ENCODE measurements at places on chromosomes 16 and 17.

DNA sequence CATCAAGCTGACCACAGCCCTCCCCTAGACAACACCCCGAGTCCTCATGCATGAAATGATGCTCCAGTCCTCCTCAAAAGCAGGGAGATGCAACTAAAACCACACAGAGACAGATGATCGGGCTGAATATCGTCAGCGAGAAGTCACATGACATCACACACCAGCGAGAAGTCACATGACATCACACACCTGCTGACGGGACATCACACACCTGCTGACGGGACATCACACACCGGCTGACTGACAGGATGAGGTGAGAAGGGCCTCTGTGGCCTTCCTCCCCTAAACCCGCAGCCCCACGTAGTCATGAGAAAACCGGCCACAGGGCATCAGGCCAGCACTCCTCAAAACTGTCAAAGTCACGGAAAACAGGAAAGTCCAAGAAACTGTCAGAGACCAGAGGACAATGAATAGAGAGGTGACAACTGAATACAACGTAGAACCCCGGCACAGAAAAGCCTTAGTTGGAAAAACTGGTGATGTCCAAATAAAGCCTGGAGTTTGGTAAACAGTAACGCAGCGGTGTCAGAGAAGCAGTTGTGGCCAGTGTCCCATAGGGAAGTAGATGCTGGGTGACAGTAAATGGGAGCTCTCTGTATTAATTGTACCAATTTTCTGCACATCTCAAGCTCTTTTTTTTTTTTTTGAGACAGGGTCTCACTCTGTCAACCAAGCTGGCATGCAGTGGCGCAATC is 14.3 kb downstream of the LITAF start:
- DNase-seq: no peak

DNA sequence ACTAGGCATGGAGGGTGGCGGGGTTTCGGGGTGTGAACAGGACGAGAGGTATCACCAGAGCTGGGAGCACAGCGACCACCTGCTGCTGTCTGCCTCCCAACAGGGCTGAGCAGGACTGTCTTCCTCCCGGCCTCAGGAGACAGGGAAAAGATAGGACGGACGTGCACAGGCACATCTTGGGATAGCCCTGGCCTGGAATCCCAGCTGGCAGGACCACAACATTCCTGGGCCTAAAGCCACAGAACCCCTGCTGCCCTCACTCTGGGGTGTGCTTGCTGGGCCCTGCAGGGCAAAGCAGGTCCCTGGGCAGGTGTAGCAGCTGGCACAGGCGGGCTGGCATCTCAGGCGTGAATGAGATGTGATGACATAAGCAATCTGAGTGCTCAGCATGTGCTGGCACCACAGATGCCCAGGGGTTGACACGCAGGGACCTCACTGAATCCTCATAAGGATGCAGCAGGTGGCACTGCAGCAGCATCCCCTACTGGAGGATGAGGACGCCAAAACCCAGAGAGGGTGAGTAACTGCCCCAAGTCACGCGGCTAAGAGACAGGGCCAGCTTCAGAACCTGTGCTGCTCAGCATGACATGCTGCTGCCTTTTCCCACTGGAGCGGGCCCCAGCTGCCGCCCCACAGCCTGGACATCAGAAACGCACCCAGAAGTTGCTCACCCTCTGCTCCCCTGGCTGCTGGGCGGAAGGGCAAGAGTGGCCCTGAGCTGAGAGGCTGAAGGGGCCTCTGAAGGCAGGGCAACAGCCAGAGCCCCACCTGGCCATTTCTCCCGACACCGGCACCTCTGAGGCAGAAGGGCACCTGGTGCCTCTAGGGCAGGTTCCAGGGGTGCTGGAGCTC is 7.1 kb downstream of the CORO7 start:
- DNase-seq: no peak

GRCh38 chr17:9002227-9002605 is 19.1 kb upstream of the NTN1 start:
- no peak for DNase-seq

- DNase-seq: no peak
These were observed 54.3 kb upstream of the WSB1 start for GRCh38 chr17:27239584-27239983.

- no peak for DNase-seq
These were observed 18.0 kb upstream of the ENDOV start for GRCh38 chr17:80397034-80397387.

DNA sequence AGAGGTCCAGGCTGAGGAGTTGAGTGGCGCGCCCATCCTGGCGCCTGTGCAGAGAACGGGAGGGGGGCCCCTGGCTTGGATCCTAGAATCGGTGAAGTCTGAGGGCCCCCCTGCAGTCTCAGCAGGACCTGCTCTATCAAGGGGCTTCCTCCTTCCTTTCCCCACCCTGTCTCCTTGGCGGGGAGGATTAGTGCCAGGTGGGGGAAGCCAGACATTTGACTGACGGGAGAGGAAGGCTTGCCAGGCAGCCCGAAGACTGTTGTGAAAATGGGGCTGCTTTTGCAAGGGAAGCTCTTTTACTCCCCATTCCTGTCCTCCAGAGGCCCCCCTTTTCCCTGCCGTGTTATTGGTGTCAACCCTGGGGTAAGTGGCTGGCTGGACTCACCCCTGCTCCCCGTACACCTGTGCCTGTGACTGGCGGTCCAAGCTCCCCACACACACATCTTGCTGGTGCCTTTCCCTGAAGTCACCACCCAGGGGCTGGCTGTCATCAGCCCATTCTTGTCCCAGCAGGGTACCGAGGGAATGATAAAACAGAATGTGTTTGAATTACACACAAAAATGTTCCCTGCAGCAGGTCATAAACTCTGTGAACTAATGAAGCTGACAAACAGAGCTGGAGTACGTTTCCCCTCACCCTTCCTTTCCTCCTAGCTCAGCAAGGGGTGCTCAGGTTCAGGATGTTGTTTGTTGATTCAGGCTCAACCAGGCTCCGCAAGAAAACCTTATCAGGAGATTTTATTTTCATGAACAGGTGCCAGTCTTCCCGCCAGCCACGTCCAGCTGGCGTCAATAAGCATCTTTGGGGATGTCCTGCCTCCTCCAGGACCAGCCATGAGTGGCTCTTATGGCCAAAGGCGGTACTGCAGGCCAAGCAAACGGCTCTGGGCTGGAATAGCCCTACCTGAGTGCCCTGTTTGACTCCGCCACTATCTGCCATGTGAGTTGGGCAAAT is 4.4 kb upstream of the ARMC7 start:
- DNase-seq: peak; percentile 94

GRCh38 chr16:71626018-71626857 is at the start of gene MARVELD3:
TSS of gene MARVELD3 (plus strand) at chr16:71626184. CDS start at chr16:71626230, 46 bp downstream.
- DNase-seq: peak; percentile 79

- no peak for DNase-seq
These were observed 119.1 kb downstream of the KCNJ12 start for GRCh38 chr17:21495281-21495680.

DNA sequence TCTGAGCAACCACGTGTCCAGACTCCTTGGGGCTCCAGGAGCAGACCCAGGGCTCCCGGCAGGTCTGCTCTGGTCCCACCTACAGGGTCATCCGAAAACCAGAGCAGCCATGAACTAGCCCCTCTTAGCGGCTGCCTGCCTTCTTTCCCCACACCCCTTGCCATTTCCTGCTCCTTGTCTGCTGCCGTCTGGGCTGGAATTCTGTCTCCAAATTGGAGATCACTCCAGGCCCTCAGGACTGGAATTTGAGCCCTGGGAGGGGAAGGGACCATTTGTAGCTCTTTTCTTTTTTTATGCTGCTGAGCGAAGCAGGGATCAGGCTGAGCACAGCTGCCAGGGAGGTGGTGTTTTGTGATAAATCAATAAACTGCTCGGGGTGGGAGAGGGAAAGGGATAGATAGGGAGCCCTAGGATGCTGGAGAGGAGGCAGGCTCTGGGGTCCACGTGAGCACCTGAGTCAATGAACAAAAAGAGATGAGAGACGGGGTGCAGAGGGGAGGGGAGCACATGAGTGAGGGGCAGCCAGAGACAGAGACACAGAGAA is 257.5 kb downstream of the ENGASE start:
- DNase-seq: no peak

DNA sequence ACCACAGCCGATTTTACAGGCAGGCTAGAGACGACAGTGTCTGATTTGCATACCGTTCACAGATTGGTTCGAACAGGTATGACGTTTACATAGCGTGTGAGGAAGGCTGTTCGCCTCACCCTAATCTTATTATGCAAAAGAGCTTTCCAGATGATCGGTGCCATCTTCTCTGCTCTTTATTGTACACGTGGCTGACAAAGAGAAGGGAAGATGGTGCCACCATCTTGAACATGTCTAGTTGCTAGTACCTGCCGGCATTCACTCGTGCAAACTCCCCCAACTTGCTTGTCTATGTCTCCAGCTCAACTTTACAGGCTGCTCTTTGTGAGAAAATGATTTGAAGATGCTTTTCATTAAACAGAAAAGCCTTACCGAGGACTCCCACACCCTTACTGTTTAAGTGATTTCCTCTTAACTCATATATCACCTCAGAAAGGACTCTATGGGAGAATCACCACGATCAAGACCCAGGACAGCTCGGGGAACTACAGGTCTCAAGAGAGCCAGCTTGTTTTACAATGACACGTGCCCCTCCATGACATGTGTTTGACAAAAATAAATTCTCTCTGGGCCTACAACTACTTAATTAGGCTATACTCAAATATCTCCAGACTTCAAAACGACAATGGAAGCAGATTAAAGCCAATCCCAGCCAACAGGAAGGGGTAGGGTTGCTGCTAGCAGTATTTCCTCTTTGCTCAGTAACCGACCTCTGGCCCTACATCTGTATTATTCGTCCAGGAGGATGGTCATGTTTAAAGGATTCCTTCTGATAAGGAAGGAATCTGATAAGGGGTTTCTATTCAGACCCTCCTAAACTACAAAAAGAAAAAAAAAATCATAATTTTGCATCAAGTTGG is 480.6 kb downstream of the TMEM114 start:
- peak; percentile 27 for DNase-seq

GRCh38 chr16:72976438-72977064 is 71.4 kb downstream of the ZFHX3 start:
- no peak for DNase-seq

GRCh38 chr17:28527859-28528258 is 21.7 kb downstream of the FOXN1 start:
- no peak for DNase-seq

- no peak for DNase-seq
These were observed 44.8 kb downstream of the PITPNC1 start for GRCh38 chr17:67421869-67422273.

DNA sequence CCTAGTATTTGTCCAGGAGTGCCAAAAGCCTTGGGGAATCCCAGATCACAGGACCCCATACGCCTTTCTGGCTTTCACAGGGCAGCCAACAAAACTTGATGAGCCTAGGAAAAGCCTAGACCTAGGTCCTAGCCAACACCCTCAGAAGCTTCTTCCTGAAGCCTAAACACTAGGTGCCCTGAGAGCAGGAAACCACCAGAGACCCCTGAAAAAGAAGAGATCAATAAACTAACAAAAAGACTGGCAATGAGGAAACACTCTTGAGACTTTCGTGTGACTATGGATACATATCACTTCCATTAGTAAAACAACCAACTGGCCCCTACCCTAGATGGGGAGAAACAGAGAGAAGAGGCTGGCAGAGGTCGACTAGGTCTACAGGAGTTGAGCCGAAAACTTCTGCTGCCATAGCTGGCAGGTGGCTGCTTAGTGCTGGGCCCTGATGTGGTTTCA is 1.2 kb downstream of the ORMDL3 start:
- no peak for DNase-seq

DNA sequence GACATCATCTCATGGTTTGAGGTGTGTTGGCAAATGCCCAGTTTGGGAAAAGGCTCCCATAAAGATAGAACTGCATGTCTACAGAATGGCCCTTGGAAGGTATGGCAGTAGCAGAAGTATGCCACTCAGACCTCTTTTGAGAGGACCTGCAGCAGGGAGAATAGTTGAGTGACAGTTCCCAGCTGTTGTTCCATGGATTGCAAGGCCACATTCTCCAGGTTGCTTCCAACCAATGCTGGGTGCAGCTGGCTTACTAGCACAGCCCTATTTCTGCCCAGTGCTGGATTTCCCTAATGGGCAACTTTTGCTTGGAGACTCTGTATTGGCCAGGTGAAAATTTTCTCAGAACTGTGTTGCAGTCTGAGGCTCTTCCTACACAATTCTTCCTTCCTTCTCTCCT is 266.2 kb downstream of the UTP18 start:
- DNase-seq: no peak

GRCh38 chr17:866568-867103 is 84.5 kb downstream of the MRM3 start:
- no peak for DNase-seq

- no peak for DNase-seq
These were observed 16.7 kb upstream of the KPNB1 start for GRCh38 chr17:47632991-47633390.

DNA sequence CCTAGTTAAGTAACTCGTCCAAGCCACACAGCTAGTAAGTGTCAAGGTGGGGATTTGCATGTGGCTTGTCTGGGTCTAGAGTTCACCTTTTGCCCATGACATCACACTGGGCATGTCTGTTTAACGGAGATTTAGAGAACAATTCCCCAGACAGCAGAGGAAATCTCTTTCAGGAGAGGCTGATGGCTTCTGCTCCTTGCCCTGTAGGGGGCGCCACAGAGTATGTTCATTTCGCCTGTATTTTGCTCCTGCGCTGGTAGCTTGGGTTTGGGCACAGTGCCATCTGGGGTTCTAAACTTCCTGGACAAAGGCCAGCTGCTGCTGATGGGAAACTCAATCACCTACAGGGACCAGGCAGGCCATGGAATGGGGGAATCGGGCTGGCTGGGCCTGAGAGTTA is 20.4 kb downstream of the OTOA start:
- no peak for DNase-seq

- DNase-seq: no peak
These were observed 2.3 kb upstream of the ELOB start for GRCh38 chr16:2779151-2779920.

DNA sequence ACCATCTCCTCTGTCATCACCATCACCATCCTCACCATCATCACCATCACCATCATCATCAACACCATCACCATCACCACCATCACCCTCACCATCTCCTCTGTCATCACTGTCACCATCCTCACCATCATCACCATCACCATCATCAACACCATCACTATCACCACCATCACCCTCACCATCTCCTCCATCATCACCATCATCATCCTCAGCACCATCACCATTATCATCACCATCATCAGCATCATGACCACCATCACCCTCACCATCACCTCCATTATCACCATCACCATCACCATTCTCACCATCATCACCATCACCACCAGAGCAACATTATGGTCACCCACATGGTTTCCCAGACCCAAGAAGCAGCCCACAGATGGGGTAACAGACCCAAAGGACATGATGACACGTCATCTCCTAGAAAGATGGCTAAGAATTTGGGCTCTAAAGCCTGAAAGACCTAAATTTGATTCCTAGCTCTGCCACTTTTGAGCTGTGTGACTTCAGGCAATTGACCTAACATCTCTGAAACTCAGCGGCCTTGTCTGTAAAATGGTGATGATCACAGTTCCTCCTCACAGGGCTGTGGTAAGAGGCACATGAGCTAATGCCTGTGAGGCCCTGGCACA is 14.6 kb downstream of the SCNN1B start:
- no peak for DNase-seq

Data from NCI-H146 (cell line).